B cell (primary cell): ENCODE measurements at places on chromosomes 2 and 18. TPM values are rescaled to one million over a fixed set of nuclear protein-coding genes. Genes with fewer than 3 reads are reported as not detected.

GRCh38 chr2:11657646-11658045 lies 12.3 kb downstream of the NTSR2 start:
- peaks cover 7% of the 10 kb centered on the region for H3K27me3 ChIP-seq
- no peak overlapping the region for H3K4me3 ChIP-seq
- H3K4me1 ChIP-seq = no peaks in the 10 kb centered on the region

GRCh38 chr18:79396431-79397246 lies 909 bp downstream of the NFATC1 start:
- no peak overlapping the region for H3K4me3 ChIP-seq
- no peaks in the 10 kb centered on the region for H3K36me3 ChIP-seq
- H3K27ac ChIP-seq = peak overlapping the region; percentile 69
- H3K27me3 ChIP-seq = no peaks in the 10 kb centered on the region
- peak; percentile 73 for DNase-seq

DNA sequence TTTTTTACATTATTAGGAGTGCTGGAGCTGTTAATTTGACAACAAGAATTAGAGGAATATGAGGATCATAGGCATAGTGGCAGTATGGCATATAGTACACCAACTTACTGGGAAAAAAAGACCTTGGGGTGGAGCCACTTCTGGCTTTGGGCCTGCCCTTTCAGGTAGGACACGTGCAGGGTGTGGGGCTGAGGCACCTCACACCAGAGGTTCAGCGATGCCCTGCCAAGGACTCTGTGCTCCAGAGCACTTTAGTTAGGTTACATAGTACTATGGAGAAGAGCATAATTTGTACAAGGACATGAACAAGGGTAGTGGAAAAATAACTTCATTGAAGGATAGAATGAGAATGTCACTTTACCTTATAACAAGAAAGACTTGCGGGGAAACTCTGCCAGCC lies 77.1 kb upstream of the CD302 start:
- H3K4me3 ChIP-seq = no peak overlapping the region
- no peak for DNase-seq
- peaks cover 11% of the 10 kb centered on the region for H3K4me1 ChIP-seq
- H3K27ac ChIP-seq = no peak overlapping the region
- H3K27me3 ChIP-seq = no peaks in the 10 kb centered on the region
- H3K36me3 ChIP-seq = peaks cover 4% of the 10 kb centered on the region

DNA sequence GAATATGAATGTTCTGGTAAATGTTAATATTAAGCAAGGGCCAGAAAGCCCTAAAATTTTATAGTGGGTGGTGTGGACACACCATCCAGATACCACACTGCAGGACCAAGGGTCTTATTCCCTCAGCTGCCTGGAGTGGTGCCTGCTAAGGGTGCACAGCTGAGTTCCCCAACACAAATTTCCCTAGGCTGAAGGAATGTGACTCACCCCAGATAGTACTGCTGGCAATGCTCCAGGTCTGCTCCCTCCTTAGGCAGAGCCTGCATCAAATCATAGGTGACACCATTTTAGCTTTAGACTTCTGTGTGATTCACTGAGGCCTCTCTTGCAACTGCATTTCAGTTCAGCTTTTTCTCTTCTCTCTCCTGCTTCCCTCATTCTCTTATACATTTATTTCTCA lies 321.1 kb downstream of the SATB2 start:
- no peak overlapping the region for H3K27ac ChIP-seq
- DNase-seq = no peak
- no peak overlapping the region for H3K4me3 ChIP-seq
- H3K4me1 ChIP-seq = no peaks in the 10 kb centered on the region
- no peaks in the 10 kb centered on the region for H3K27me3 ChIP-seq
- no peaks in the 10 kb centered on the region for H3K36me3 ChIP-seq

The SERPINB3 gene
- total RNA-seq = not detected in 2 replicates

The OSBPL1A gene
- 0.63 and 0.86 TPM in 2 replicates for total RNA-seq
